ENCODE measurements at places on chromosomes 2 and 18.

GRCh38 chr2:101232770-101233169 is 19.9 kb upstream of the CNOT11 start:
- DNase-seq: no peak

GRCh38 chr2:237697586-237698357 is 70.4 kb downstream of the LRRFIP1 start:
- DNase-seq: no peak

DNA sequence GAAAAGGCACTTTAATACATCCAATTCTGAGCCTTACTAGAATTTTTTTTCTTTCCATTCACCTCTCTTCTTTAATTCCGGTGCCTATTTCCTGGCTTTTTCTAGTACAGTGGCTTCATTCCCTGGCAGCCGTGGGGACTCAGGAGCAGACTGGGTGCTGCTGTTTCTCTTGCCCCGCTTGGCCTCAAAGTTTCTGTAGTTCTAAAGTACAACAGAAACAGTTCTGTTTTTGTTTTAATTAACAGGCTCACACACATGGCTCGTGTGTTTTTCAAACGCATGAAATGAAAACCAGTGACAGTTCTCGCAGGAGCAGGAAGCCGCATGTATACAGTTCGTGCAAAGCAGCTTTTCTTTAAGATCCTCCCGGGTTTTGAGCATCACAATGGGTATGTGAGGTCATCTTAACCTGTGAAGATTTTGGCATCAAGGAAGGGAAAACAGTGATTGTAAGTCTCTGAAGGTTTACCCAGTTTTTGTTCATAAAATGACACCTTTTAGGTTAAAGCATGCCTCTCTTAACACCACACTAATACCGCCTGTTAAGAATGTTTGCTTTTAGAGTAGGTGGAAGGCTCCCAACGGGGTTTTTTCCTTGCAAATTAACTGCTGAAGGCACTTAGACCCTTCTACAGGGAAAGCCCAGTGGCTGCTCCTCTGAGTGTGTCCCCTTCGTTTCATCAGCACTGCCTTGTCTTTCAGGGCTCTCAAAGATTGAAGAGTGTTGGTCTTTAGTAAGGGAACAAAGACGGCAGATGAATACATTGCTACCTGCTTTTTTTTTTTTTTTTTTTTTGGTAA is 5.8 kb downstream of the FZD7 start:
- DNase-seq: no peak

GRCh38 chr2:70116936-70117552 is 29.8 kb downstream of the PCBP1 start:
- DNase-seq: no peak

- no peak for DNase-seq
Measured at GRCh38 chr2:43851011-43851980, 12.5 kb downstream of the ABCG8 start.

DNA sequence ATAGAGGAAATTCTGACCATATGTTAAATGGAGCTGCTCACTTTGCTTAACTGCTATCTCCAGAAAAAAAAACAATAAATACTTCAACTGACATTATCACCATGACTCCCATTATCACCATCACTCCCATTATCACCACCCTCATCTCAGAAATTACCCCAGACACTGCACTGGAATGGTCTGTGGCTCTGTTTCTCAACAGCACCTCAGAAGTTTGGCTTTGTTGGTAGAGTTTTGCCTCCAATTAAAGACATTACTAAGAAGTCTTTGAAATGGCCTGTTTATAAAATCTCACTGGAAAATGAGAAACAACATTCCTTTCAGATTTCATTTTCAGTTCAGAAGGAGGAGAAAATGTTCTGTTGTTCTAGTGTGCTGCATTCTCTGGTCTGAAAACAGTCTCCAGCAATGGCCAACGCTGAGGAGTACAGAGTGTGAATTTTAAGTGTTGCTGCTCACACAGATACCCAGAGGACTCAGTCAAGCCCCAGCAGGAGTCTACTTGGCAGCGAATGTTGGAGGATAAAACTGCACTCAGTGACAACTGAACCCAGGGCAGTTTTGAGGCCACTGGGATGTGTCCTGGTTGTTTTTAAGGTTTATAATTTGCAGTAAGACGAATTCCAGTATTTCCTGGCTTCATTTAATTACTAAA is 364.5 kb upstream of the CDH2 start:
- DNase-seq: no peak

DNA sequence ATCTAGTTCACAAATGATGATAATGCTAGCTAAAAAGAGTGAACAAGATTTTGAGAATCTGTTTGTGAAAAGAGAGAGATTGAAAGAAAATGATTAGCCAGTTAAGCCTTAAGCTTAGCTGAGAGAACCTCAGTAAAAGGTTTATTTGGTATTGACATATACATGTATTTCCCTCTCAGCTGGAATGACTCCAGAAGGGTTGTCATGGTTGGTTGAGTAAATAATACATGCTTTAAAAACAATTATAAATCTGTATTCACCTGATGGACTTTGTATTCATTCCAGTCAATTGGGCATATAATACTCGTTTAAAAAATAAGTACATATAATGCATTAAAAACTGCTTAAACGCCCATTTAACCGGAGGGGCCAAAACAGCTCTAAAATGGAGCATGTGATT is 181.4 kb downstream of the GRB14 start:
- no peak for DNase-seq

DNA sequence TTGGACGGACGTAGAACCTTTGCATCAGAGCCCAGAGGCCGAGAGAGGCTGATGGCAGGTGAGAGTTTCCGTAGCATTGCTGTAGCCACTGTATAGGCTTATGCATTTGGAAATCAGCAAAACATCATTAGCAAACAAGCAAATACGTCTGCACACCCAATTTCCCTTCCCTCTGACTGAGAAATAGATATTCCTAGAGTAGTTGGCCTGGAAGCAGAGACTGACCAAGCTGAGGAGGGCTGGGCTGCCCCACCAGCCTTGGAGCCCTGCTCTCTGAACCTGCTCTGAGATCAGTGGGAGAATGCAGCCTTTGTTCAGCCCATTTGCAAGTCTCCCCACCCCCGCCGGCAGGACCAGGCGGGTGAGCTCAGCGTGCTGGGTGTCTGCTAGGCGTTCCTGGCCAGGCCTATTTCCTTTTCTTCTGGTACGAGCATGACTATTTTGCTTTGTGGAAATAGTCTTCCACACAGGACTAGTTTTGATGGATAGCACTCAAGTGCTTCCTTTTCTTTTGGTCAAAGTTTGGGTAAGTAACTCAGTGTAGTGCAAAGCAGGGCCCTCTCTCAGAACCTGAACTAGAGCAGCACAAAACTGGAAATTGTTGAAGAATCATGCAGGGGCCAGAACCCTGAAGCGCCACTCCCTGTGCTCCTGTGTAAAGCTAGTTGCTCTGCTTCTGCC is 21.9 kb upstream of the RNF149 start:
- no peak for DNase-seq

DNA sequence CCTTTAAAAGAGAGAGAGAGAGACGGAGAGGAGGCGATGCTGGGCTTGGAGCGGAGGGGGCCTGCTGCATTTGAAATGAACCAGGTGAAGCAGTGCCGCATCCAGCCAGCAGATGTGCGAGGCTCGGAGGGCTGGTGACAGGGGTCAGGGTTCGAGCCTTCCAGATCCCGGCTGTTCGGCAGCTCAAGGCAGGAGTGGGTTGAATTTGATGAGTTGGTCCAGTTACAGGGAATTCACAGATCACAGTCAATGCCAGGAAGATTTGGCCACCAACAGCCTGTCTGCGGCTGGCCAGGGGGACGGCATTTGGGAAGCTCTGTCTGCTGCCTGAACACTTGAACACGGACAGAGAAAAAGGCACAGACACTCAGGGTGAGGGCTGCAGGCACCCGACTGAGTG is 48.6 kb downstream of the PTGR3 start:
- no peak for DNase-seq

DNA sequence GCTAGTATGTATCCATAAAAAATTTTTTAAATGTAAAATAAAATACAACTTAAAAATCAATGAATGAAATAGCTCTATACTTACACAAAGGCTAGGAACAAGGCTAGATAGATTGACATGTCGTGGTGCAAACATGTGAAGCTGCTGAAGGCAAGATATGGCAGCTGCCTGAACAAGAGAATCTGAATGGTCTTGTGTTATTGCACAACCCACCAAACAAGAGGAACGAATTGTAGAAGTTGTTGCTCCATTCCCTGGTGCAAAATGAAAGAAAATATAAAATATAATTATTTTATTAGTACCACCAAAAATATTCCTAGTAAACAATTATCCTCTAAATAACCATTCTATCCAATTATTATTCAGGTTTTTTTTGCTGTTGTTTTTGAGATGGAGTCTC is 46.4 kb downstream of the HEATR5B start:
- no peak for DNase-seq

GRCh38 chr2:118371515-118371914 is 283.2 kb downstream of the INSIG2 start:
- DNase-seq: no peak

DNA sequence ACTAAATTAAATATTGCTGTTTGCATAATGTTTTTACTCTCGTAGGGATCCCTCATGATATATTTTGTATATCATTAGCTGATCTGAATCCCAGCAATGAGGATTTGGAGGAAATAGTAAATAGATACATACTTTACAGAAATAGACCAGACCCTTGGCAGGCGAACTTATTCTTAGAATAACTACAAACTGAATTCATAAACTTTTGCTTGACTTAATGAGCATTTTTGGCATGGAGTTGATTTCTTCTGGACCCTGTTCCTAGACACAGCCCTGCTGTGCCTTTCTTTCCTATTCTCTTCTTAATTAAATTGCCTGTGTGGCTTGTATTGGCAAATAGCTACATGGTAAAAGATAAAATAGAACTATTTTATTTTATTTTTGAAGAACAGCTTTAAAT is 145.9 kb downstream of the GREB1L start:
- DNase-seq: no peak

- DNase-seq: no peak
Measured at GRCh38 chr18:68769461-68769860, 28.4 kb upstream of the CCDC102B start.

GRCh38 chr2:235366807-235367206 is 127.0 kb upstream of the AGAP1 start:
- no peak for DNase-seq

DNA sequence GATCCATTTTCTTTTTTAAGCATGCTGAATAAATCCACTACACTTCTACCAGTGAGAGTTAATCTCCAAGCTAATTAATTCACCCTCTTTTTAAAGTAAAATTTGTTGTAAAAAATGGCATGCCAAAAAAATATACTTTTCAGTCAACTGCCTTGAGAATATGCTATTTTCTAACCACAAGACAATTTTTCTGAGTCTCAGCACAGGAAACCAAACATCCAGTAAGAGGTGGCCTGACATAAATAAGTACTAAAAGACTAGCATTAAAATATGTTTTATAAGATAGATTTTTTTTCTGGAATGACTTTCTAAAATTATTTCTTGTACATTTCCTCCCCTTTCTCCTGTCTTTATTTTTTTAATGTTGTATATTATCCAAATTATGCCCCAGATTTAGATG is 2.9 kb downstream of the FBXO36 start:
- DNase-seq: no peak

GRCh38 chr2:217919204-217919603 is 83.6 kb downstream of the TNS1 start:
- no peak for DNase-seq

GRCh38 chr2:43743706-43744105 is 30.1 kb upstream of the DYNC2LI1 start:
- DNase-seq: no peak

- no peak for DNase-seq
Measured at GRCh38 chr2:208916881-208917280, 507.0 kb upstream of the MAP2 start.

DNA sequence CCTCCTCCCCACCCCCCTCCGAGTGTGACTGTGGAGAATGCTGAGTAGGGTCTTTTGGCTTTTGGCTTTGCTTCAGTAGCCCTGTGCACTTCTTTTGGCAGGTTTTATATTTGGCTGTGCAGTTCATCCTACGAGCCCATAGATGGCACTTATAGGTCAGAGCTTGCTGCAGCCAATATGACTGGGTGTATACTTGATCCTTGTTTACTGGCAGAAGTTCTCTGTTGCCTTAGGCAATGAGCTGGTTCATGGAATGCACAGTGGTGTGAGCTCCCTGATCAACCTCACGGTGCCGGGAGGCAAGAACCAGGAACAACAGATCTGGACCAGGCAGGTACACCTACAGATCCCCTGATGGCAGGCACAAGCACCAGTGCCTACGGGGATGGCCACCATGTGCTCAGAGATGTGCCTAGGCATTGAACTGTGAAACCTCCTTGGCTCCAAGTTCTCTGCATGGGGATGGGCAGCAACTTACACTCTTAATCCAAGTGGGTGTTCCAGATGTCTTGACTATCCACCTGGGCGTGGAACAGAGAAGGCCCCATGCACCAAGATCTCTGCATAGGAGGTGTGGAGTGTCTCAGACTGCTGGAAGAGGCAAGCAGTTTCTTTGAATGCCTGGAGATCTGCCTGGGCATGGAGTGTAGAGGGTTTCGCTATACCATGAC is 190.4 kb downstream of the KIAA1328 start:
- DNase-seq: no peak

GRCh38 chr2:160407393-160408172 is 86.0 kb downstream of the RBMS1 start:
- DNase-seq: peak; percentile 91

DNA sequence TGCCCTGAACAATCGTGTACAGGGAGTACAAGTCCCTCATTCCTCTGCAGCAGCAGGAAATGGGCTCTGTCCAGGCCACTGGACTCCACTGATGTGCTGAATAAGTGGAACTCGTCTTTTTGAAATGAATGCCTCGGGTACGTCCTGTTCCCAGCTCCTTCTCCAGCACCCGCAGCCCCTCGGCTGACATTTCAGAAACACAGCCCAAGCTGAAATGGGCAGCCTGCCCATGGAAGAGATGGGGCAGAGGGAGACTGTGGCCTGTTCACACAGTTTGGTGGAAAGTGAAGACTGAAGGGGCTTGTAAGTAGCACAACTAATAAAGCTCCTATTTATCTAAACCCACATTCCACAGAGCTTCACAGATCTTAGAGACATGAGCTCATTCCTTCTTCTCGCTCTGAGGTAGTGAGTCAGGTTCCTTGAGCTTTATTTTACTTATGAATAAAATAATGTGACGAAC is 498.6 kb downstream of the TXNL1 start:
- DNase-seq: no peak

GRCh38 chr18:70069382-70069781 is 121.7 kb upstream of the CD226 start:
- no peak for DNase-seq

DNA sequence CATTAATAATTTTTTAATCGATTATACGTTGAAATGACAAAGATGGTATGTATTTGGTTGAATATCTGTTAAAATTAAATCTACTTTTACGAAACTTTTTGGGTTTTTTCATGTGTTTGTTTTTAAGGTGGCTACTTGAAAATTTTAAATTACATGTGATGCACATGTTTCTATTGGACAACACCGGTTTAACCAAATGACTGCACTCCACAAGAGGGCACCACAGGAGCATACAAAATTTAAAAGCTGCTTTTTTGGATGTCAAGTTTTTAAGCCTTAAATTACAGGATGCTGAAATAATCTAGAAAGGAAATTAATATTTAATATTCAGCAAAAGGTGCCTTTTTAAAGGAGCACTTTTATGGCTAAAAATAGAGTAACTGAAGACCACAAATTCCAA is 98.7 kb downstream of the ACVR1 start:
- DNase-seq: no peak
